ENCODE measurements at places on chromosomes 7 and 10. TPM values are rescaled to one million over a fixed set of nuclear protein-coding genes. Genes with fewer than 3 reads are reported as not detected.

DNA sequence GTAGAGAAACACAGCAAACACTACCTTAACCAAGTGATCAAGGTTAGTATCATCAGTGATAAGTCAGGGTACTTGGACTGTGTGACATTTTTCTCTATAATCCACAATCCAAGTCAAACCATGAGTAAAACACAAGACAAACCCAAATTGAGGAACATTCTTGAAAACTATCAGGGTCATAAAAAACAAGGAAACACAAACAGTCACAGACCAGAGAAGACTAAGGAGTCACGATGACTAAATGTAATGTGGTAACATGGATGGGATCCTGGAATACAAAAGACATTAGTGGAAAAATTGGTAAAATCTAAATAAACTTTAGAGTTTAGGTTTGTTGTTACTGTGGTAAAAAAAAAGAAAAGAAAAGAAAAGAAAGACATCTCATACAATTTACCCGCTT, 103.8 kb downstream of the ARMH3 start:
- no peak for DNase-seq

DNA sequence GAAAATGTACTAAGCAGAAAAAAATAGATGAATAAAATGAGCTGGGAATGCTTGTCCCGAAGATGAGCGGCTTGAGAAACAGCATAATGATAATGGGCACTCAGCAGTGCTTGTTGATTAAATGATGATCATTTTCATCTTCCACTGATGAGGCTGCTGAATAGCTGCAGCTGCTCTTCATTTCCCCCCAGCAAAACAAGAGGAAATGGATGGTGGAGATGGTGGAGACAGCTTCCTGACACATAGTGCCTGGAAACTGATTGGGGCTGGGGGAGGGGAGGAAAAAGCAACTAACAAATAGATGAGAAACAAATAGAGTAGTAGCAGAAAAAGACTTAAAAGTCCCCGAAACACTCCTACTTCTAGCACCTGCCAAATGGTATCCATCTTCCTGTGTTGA, 41.4 kb downstream of the MRC1 start:
- DNase-seq, result no peak

The SPOCK2 gene
- 1.6 TPM for total RNA-seq

DNA sequence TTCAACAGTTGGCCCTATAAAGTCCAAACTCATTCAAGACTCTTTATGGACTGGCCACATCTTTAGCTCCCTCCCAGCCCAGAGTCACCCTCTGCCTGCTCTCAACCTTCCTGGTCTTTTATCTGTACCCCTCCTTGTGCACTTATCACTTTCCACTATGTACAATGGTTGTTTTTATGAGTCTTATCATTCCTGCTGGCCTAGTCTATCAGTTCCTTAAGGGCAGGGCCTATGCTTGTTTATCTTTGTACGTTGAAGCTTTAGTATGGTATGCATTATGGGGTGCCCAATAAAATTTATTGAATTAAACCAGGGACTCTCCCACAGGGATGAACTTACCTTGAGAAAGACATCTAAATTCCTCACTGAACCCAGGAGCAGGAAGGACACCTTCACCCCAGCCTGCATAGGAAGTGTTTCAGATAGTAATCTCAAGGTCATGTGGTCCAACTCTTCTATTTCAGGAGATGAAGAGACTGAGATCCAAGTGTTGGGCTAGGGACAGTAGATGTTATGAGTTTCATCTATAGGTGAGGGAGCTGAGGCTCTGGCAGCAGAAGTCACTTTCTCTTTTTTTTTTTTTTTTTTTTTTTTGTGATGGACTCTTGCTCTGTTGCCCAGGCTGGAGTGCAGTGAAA, 13.3 kb upstream of the PDCD4 start:
- DNase-seq, result no peak

- DNase-seq, result no peak
Observed at GRCh38 chr7:141949451-141949850, 2.7 kb upstream of the CLEC5A start.

DNA sequence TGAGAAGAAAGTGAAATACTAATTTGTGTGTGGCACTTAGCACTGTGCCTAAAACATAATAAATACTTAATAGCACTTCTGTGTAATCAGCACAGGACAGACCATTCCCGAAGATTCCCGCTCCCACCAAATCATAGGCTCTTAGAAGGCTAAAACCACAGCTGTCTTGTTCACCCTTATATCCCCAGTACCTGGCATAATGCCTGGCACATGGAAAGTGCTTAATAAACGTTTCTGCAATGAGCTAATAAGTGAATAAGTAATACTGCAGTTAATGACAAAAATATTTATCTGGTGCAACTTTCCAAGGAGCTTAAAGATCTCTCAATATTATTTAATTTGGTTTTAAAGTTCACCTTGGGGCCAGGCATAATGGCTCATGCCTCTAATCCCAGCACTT, 43.2 kb downstream of the MTURN start:
- no peak for DNase-seq

- no peak for DNase-seq
Observed at GRCh38 chr10:29102233-29102632, 186.6 kb upstream of the LYZL1 start.
